LNCaP clone FGC (cell line): ENCODE measurements at places on chromosomes 16 and 17.

- no peak for DNase-seq
These were observed 1.3 kb downstream of the NETO2 start for GRCh38 chr16:47142486-47142820.

DNA sequence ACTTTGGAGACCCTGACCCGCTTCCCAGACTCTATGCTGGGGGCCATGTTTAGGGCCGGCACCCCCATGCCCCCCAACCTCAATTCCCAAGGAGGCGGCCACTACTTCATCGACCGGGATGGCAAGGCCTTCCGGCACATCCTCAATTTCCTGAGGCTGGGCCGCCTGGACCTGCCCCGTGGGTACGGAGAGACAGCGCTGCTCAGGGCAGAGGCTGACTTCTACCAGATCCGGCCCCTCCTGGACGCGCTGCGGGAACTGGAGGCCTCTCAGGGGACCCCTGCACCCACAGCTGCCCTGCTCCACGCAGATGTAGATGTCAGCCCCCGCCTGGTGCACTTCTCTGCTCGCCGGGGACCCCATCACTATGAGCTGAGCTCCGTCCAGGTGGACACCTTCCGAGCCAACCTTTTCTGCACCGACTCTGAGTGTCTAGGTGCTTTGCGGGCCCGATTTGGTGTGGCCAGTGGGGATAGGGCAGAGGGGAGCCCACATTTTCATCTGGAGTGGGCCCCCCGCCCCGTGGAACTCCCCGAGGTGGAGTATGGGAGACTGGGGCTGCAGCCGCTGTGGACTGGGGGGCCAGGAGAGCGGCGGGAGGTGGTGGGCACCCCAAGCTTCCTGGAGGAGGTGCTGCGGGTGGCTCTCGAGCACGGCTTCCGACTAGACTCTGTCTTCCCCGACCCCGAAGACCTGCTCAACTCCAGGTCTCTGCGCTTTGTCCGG, 1.1 kb downstream of the KCTD11 start:
- no peak for DNase-seq

GRCh38 chr17:36859003-36859300, 78.3 kb upstream of the LHX1 start:
- no peak for DNase-seq

DNA sequence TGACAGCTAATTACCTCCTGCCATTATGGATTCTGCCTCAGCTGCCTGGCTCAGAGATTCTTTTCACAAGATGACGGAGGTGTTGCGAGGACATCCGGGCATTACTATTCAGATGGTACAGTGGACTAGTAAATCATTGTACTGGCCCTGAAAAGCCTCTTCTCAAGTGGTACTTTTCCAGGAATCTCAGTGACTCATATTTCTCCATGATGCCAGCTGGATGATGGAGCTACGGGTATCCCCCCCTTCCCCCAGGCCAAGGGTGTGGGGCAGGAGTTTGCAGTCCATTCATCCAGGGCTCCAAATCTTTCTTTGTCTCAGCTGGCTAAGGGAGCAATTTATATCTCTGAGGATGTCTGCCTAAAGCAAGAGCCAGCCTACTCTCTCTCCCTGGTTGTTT, 107.7 kb upstream of the GPR139 start:
- no peak for DNase-seq

DNA sequence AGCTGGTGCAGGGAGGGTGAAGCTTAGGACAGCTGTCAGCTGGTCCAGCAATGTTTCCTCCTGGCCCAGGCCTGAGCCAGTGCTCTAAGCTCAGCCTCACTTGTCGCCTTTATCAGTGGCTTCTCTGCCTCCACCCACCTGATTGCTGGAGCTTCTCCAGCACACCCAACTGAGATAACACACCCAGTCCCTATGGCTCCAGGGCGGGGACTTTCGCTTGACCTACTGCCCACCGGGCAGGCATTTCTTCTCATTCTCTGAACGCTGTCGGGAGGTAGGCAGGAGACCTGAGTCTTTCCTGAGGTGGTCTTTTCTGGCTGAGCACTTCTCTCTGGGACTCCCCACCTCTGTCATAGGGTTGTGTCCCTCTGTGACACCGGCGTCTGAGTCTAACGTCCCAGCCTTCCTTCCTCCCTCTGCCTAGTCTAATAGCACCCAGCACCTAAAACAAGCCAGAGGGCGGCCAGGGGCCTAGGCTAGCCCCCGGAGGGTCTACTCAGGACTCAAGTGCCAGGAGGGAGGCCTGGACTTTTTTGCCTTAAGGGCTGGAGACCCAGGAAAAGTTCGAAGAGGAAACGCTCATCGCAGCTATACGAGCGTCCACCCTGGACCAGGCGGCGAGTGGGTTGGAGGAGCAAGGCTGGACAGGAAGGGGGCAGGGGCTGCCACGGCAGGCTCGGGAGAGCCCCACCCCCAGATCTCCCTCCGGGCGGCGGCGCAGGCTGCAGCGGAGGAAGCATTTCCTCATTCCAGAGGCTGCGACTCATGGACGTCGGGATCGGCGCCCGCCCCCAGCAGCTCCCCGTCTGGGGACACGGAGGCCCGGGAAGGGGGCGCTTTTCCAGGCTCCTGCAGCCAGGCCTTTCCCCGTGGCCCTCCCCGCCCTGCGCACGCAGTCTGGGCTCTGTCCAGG, 756 bp downstream of the TAX1BP3 start:
- DNase-seq, result peak; percentile 65

- no peak for DNase-seq
These were observed 65.0 kb downstream of the CRISPLD2 start for GRCh38 chr16:84884596-84885341.

GRCh38 chr17:73787076-73788059, 143.1 kb upstream of the SDK2 start:
- no peak for DNase-seq

DNA sequence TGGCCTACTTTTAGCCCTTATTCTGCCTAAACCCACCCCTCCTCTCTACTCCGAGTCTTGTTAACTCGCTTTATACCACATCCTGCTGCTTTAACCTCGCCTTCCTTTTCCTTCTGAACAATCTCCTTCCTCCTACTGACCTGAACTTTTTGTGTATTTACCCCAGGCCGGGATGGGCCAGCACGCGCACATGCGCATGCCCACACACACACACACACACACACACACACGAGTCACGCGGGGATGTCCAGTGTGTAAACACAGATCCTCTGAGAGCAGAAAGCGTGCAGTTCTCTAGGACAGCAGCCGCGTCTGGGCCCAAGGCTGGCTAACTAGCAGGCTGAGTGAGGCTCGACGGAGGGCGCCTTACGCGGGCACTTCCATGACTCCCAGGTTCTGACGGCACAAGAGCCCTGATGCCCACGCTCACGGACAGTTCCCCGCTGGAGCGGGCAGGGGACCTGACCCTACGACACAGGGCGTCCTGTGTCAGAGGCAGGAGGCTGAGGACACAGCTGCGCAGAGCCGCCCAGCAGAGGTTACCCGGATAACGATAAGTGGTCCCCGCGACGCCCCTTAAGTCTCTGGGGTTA, 610 bp downstream of the PIK3R5 start:
- DNase-seq, result no peak

- DNase-seq, result no peak
These were observed 38.5 kb downstream of the TBC1D16 start for GRCh38 chr17:79997011-79997660.

- no peak for DNase-seq
These were observed 544 bp downstream of the CYB561 start for GRCh38 chr17:63445571-63445953.

- no peak for DNase-seq
These were observed 15.0 kb upstream of the CPD start for GRCh38 chr17:30363715-30364202.

DNA sequence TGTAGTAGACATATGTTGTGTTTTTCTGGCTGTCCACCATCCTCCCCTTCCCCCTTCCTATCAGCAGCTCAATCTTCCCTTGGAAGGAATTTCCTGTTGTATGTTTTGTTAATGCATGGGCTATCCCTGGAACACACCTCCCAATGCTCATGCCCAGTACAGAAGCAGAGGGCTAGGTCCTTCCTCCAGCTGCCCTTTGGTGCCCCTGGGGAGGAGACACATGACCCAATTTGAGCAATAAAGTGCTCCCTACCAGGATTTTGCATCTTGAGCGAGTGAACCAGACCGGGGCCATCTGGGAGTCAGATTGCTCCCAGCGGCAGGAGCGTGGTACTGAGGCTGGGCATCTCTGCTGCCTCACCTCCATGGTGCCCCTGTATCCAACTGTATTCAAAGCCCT, 141.5 kb upstream of the MED13 start:
- DNase-seq, result no peak

DNA sequence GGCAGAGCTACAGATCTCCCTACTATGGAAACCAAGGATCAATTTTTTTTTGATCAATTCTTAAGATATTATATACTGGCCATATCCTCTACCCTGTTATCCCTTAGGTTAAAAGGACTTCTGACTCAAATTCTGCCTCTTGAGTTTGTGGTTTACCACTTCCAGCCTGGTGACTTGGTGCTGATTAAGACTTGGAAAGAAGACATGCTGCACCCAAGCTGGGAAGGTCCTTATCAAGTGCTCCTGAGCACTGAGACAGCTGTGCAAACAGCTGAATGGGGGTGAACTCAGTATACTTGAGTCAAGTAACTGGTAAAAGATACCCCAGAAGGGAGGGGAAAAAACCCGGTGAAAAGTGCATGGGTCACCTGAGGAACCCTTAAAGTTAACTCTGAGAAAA, 20.5 kb upstream of the SPACA3 start:
- DNase-seq, result no peak

DNA sequence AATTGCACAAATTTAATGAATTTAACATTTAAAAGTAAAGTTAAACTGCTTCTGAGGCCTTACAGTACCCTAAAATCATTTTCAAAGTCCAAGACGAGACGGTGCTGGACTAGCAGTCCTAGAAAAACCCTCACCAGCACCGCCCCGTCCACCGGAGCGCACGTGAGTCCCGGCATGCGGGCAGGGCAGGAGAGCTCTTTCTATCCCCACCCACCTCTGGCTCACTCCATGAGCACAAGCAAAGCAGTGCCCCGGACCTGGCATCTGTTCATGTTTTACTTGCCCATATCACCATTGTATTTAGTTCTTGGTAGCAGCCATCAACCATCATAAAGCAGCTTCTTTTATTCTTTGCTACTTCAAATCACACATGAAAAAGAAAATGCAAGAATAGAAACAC, 41.7 kb downstream of the ANKRD11 start:
- no peak for DNase-seq
